ENCODE measurements at places on chromosomes 6 and 20.

DNA sequence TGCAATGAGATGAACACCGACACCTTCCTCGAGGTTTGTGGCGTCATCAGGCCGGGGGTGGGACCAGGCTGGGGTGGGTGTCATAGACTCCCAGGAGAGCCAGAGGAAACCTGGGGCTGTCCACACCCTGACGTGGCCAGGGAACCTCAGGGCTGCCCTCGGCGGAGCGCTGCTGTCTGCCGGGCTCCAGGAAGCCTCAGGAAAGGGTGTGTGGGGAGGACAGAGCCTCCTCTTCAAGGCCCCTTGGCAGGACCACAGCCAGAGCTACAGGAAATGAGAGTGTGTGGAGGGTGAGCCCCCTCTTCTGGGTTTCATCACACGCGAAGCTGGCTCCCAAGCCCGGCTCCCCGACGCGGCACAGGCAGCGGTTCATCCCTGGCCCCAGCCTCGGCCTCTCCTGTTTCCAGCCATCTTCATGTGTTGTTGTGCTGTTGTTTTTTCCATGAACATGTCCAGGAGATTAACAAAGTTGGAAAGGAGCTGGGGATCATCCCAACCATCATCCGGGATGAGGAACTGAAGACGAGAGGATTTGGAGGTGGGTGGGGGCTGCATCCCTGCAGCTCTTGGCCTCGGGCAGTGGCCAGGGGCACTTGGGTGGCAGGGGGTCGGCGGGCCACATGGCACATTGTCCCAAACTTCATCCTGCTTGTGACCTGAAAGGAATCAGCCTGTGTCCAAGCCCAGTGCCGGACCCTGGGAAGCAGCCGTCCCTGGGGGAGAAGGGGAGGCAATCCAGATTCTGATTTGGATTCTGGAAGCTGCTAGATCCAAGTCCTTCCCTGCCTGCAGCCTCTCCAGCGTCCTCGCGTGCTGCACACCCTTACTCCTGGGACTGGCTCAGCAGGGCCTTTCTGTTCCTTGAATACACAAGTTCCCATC lies 6.4 kb downstream of the NPEPL1 start:
- no peak for DNase-seq

GRCh38 chr20:53870426-53871315 lies 199.7 kb downstream of the BCAS1 start:
- DNase-seq, result no peak

GRCh38 chr20:40728996-40729395 lies 40.0 kb upstream of the MAFB start:
- DNase-seq, result no peak

GRCh38 chr6:52389264-52389625 lies 27.3 kb downstream of the PAQR8 start:
- no peak for DNase-seq

- no peak for DNase-seq
Observed at GRCh38 chr20:23023621-23024177, 11.4 kb upstream of the SSTR4 start.

DNA sequence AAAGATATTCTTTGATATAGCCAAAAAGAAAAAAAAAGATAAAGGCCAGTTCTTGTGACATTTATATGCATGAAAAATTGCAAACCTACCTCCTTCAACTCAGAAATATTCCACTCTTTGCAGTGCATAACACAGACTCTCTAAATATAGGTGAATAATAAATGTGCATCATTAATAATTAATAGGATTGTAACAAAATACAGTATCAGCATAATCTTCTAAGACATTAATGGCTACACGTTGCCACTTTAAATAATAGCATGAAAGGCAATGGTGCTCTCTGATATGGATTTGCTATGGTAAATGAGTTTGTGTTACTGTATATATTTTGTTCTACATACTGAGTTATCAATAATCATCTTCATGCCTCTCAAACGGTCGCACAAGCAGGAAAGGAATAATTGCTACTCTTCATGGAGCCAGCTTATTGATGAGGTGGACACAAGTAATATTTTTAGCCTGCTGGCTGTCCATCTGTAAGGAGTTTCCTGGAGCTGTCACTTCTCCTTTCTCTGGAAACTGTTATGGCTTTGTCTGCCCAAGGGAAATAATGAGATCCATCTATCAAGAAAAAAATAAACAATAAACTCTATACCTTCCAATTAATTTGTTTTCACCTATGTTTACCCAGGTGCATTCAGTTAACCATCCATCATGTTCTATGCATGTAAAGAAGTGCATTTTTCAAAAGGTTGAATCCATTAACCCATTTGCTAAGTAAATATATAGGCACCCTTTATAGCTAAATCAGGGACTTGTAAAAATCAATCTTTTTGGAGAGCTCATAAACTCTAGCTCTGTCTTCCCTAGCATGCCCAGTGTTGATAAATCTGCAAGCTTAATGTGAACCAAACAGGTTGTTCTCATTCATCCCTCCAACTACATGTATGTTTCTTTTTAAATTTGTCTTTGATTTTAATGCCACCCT lies 253.0 kb downstream of the NKAIN2 start:
- DNase-seq, result peak; percentile 29

- no peak for DNase-seq
Observed at GRCh38 chr6:48194596-48195295, 83.7 kb upstream of the PTCHD4 start.

DNA sequence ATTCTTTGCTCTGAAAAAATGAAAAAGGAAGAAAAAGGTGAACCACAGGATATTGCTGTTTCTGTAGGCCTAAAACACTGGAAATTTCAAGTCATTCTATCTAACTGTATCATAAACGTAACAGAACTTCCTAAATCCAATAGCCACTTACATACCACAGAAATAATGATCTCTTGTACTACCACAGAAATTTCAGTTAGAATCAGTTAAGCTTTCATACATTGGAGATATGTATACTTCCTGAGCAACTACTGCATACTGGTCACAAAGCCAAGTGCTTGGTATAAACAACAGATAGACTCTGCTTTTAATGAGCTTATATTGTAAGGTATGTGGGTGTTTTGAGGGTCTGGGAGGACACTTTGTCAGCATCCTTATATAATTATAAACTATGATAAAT lies 38.6 kb downstream of the VTA1 start:
- no peak for DNase-seq

DNA sequence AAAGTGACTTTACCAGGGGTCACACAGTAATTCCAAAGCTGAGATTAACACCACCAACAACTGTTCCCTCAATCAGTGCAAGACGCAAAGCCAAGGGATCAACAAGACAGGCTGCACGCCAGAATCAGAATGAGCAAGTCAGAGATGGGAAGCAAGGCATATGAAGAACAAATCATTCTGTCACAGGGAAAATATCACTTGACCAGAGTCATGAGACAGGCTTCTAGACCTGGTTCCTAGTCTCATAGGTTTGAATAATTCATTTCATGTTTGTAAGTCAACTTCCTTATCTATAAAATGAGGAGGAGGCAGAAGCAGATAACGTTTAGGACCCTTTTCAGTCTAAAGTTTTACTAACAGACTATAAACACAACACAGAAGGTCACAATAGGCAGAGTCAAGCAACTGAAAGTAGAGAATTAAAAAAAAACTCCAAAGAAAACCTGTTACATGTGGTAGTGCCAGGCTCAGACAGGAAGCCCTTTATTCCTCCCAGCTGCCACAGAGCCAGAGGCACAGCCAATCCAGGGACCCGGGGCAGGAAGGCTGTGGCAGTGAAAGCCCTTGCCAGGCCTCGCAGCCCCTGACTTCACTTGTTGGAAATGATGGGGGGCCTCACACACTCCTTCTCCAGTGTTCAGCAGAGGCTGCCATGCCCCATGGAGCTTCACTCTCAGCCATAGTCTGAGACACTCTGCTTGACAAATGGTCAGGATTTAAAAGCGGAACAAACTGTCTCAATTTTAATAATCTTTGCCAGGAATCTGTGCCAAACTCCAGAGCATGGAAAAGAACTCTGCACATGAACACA lies 29.2 kb upstream of the DST start:
- no peak for DNase-seq

- no peak for DNase-seq
Observed at GRCh38 chr20:57434390-57434700, 43.1 kb downstream of the RBM38 start.

DNA sequence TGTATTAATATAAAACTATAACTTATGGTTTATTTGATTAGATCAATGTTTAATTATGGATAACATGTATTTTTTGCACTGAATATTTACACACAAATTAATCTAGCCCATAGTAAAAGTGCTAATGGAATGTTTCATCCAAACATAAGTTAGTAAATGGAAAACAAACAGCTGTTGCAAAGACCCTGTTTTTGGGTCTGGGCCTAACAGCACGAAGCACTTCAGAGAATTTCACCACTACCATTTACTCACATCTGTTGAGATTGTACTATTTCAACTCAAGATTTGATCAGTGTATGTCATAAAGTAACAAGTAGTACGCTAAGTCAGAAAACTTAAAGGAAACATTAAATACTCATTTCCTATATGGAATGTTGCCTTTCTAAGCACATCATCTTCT lies 359.6 kb downstream of the LAMA2 start:
- no peak for DNase-seq

DNA sequence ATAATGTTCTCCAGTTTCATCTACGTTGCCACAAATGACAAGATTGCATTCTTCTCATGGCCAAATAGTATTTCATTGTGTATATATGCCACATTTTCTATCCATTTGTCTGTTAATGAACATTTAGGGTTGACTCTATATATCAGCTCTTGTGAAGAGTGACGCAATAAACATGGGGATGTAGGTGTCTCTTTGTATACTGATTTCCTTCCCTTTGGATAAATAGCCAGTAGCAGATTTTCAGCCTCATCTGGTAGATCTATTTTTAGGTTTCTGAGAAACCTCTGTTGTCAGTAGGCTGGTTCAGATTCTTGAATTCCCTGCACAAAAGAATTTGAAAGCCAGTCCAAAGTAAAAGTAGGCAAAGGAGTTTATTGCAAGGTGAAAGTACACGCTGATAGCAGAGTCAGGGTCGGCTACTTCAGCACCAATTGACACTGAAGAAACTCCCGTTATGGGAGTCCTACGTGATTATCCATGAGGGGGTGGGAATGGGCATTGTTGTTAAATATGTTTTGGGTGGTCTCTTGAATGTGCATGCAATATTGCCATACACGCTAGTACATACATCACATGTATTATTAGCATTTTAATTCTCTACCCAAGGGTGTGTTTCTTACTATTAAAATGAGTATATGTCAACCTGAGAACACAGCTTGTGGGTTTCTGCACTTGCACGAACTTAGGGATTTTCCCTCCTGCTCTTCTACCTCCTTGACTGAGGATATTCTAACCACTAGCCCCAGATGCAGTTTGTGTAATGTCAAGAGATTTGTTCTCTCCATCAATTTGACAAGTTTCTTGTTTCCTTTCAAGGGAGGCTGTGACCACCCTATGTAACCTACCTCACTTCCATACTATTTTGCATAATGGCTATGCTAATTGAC lies 14.4 kb upstream of the SLC17A2 start:
- no peak for DNase-seq

- no peak for DNase-seq
Observed at GRCh38 chr6:108928650-108929049, 80.4 kb downstream of the ARMC2 start.

Measured in NCI-H2029 (cell line).